ENCODE measurements at places on chromosomes 4 and X. TPM values are rescaled to one million over a fixed set of nuclear protein-coding genes. Genes with fewer than 3 reads are reported as not detected.

ADH5 gene
- total RNA-seq: 49.1 TPM

GRPR gene
- total RNA-seq: 0.22 TPM

PRRG1 gene
- total RNA-seq: not detected

DNA sequence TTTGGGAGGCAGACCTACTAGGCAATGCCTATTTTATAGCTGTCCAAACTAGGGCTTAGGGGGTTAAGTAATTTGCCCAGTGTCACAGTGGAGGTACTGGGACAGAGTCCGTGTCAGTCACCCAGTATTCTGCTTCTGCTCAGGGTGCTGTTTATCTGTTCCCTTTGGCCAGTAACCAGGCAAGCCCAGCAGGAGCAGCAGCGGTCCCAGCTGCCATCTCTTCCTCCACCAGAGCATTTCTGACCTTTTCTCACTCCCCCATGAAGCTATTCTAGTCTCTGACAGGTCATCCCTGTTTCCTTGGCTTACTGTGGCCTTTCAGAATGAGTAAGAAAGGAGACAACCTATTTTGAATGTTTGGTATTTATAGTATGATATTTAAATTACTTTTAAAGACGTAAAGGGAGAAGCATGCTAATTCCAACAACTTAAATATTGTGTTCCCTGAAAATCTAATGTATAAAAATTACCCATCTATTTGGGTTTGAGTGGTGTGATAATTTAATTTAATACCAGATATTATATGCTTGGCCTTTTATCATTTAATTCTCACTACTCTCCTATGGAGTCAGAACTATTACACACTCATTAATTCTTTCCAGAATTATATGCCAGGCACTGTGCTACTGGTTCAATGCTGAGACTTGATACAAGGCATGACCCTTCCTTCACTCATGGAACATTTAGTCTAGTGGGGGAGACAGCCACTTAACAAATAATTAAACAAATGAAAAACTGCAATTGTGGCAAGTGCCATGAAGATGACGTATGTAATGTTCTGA is 60.6 kb downstream of the RPS6KA3 start:
- H3K4me3 ChIP-seq: no peak overlapping the region
- peaks cover 8% of the 10 kb centered on the region for H3K4me1 ChIP-seq
- peaks cover 41% of the 10 kb centered on the region for H3K36me3 ChIP-seq

- no peaks in the 10 kb centered on the region for H3K27me3 ChIP-seq
- no peaks in the 10 kb centered on the region for H3K4me1 ChIP-seq
- H3K27ac ChIP-seq: no peak overlapping the region
- no peak for DNase-seq
- H3K4me3 ChIP-seq: no peak overlapping the region
Measured at GRCh38 chrX:149267878-149268813, 237.0 kb downstream of the IDS start.

- H3K4me1 ChIP-seq: peaks cover 15% of the 10 kb centered on the region
- no peak for DNase-seq
- H3K36me3 ChIP-seq: no peaks in the 10 kb centered on the region
Measured at GRCh38 chrX:153884590-153884989, 1.4 kb downstream of the L1CAM start.

DNA sequence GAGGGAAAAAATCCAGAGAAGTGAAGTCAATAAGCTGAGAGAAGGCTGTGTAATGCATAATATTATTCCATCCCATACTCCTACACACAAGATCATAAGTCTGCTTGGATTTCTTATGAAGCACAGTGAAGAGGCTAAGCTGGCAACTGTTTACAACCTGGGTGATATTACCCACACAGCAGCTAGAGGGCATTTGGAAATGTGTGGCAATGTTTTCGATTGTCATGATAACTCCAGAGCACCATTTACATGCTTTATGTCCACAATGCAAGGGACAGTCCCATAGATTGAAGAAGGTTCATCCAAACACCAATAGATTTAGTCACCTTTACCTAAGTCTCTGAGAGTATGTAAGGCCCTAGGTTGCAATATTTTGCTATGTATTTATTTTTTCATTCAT is 412.2 kb downstream of the PPP3CA start:
- no peaks in the 10 kb centered on the region for H3K4me1 ChIP-seq
- no peak overlapping the region for H3K4me3 ChIP-seq
- no peaks in the 10 kb centered on the region for H3K36me3 ChIP-seq
- peaks cover 3% of the 10 kb centered on the region for H3K27me3 ChIP-seq

All from CD4-positive, alpha-beta T cell (primary cell).